ENCODE measurements at places on chromosomes 12 and 14.

DNA sequence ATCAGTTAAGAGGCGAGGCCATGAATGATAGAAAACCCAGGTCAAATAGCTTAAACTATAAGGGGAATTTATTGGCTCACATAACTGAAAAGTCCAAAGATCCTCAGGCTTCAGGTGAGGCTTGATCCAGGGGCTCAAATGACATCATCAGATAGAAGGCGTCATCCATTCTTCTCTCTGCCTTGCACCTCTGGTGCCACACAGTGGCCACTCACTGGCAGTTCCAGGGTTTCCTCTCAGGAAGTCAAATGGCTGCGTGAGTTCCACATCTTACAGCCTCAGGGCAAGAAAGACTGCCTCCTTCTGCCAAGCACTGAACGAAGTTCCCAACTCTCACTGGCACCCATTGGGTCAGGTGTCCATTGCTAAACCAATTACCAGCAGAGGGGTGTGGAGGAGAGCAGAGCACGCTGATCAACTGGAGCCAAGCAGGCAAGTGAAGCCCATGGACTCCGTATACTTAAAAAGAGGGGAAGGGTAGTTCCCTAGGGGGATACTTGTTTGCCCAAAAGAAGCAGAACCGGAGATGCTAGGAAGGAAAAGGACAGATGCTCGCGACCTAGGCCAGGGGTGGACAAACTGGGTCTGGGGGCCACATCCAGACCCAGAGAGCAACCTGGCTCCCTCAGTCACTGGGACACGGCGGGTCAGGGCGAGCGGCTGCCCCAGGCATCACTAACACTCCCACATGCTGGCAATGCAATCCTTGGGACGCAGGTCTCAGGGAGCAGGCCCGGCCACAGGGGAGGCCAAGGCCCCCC is 69.3 kb downstream of the SERPINA3 start:
- DNase-seq: peak; percentile 46

DNA sequence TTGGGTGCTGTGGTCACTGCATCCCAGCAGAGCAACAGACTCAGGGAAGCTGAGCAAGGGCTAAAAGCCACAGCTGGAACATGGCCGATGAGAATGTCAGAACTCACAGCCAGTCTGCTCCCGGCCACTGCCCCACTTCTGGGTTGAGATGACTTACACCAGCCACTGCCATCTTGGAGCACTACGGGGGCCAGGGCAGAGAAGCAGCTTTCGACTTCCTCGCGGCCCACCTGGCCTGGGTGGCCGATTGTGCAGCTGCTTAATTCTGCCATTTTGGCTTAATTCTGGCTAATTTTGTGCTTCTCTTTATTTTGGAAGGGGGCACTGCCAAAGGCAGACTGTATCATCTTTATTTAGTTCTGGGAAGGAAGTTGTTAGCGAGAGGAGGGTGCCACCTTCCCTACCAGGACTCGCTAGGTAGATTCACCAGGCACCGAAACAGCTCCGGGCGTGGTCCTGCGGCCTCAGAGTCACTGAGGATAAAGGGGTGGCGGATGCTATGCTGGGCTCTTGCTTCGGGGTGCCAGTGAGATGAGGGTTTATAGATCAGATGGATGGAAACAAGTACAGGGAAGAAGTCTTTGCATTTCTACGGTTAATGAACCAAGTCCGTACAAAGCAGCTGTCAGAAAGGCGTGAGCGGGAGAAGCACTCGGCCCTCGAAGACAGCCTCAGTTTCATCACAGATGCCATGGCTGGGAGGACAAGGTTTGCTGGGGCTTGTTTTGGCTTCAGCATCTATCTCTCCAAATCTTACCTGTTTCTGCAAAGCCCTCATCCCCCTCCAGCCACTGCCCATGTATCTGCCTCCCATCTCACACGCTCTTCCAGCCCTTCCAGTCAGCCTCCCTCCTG is 147.8 kb downstream of the PIWIL1 start:
- no peak for DNase-seq

DNA sequence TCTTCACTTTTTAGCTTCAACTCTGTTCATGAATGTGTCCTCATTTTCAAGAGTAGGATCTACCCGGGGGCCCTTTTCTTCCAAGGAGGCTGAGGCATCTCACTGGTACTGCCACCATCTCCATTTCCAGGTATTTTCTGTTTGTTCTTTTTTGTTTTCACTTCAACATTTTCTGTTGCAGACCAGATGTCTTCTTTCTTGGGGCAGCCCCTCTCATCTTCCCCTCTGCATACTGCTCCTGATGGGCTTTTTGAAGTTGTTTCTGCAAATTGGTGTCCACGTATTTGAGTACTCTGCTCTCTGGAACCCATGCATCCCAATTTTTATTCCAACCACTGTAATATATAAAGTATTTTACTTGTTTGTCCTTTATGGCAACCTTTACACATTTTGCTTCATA is 66.5 kb downstream of the LRP6 start:
- DNase-seq: no peak

DNA sequence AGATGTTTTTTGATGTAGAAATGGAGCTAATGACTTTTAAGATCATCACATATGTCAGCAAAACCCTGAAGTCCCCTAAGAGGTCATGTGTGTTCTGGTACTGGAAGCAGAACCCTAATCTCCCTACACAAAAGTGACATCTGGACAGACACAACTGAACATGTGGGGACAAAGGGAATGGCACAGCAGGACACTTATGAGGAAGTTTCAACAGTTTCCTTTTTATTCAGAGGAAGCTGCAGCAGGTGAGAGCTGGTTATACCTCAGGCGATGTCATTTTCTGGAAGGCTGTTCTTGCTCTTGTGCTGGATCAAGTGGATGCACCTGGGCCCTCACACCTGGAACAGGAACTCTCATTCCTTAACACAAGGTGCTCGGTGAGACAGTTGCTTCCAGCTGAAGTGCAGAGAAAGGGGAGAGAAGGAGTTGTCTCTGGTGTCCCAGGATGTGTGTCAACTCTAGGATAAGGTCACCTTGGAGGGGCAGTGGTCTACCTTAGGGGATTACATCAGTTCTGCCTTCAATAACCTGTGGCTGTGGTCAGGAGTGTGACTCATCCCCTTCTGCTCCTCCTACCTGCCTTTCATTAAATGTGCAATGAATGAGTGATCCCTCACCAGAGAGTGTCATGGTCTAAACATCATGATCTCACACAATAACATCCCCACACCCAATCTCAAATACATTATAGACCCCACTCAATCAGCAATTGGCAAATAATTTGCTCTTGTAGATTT is 463.4 kb downstream of the TMEM121 start:
- DNase-seq: peak; percentile 1

DNA sequence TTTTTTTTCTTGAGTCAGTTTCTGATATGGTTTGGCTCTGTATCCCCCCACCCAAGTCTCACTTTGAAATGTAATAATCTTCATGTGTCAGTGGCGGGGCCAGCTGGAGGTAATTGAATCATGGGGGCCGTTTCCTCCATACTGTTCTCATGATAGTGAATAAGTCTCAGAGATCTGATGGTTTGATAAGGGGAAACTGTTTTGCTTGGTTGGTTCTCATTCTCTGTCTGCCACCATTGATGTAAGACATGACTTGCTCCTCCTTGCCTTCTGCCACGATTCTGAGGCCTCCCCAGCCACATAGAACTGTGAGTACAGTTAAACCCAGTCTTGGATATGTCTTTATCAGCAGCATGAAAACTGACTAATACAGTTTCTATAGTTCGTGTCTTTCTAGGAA is 42.9 kb downstream of the WNK1 start:
- DNase-seq: no peak

DNA sequence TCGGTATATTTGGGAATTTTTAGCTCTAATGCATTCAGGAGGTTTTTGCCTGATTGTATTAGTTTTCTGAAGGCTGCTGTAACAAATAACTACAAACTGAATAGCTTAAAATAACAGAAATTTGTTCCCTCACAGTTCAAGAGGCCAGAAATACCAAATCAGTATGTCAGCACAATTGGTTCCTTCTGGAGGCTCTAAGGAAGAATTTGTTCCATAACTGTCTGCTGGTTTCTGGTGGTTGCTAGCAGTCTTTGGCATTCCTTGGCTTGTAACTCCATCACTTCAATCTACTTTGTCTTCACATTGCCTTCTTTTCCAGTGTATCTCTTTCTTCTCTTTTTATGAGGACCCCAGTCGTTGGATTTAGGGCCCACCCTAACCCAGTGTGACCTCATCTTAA is 21.3 kb downstream of the TMTC3 start:
- DNase-seq: no peak

- DNase-seq: no peak
Measured at GRCh38 chr14:56751471-56751870, 58.8 kb downstream of the OTX2 start.

- no peak for DNase-seq
Measured at GRCh38 chr14:39733741-39734140, 301.5 kb upstream of the FBXO33 start.

GRCh38 chr14:75968456-75968855 is 13.3 kb downstream of the TGFB3 start:
- DNase-seq: no peak

- DNase-seq: peak; percentile 92
Measured at GRCh38 chr14:65352964-65353530, 59.5 kb upstream of the FUT8 start.

- DNase-seq: peak; percentile 37
Measured at GRCh38 chr14:79586989-79587598, 624.2 kb downstream of the DIO2 start.

GRCh38 chr12:112848338-112848715 is 56.8 kb downstream of the RPH3A start:
- no peak for DNase-seq

- no peak for DNase-seq
Measured at GRCh38 chr12:6114476-6114870, 10.0 kb downstream of the VWF start.

DNA sequence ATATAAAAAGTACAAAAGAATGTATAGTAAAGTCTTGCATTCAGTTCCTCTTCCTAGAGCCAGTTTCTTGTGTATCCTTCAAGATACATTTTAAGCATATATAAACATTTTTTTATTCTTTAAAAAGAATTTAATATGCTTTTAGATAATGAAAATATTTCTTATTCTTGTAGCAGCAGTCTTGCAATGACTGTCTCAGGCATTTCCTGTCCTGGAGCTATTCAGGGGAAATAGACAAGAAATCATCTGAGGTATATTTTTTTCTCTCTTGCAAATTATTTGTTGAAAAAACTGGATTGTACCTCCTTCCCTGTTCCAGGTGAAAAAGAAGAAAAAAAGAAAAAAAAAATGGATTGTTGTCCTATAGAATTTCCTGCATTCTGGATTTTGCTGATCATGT is 17.0 kb upstream of the ERBB3 start:
- DNase-seq: no peak

DNA sequence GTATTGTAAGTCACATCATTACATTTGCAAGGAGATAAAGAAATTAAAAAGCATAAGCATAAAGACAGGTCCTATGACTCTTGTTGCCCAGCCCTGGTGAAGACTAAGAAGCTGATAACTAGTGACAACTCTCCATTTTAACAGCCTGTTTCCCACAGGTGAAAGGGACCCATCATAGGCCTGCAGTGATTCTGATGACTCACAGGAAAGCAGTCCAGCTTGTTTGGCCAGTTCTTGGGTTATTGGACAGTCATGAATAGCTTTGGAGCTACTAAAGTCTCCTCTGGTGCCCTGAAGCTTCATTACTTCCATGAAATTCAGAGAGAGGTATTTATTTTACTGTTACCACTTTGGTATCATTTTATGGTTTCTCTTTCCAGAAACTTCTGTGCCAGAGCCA is 55.5 kb upstream of the DYRK2 start:
- DNase-seq: peak; percentile 94

- peak; percentile 89 for DNase-seq
Measured at GRCh38 chr12:6943722-6944380, at the start of the genes C12orf57 and RNU7-1. TSS of gene C12orf57 (plus strand) at chr12:6944022. CDS start at chr12:6944122, 100 bp downstream. TSS of gene RNU7-1 (plus strand) at chr12:6943816.

GRCh38 chr14:96592591-96593386 is 90.6 kb downstream of the PAPOLA start:
- peak; percentile 18 for DNase-seq

GRCh38 chr14:95353664-95354063 is 34.0 kb upstream of the CLMN start:
- DNase-seq: no peak

GRCh38 chr12:128918481-128919260 is 65.4 kb downstream of the GLT1D1 start:
- no peak for DNase-seq

DNA sequence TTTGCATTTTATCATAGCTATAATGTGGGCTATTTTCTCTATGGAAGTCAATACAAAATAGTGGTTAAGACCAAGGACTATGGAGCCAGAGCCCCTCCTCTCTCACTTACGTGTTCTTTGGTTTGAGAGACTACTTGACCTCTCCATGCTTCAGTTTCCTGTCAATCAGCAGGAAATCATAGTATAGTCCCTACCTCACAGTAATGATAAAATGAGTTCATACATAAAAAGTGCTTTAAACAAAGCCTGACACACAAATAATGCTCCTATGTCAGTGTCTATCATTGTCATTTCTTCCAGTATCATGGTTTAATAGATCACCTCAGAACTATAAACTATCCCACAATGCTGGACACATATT is 90.4 kb downstream of the MED13L start:
- DNase-seq: no peak

DNA sequence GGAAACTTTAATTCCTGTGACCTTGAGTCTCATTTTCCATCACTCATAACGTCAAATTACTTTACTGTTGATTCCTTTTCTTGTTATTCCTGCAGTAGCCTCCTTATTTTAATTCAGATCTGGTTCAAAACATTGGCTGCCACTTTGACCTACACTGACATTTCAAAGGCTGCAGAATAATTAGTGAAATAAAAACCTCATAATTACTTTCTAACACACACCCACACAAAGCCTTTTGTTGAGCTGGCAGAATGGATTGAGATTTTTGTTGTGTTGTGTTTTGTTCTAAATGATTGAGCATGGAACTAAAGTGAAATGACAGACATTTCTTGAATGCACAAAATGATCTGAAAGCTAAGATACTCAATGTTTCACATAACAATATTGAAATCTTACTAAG is 507.5 kb upstream of the STXBP6 start:
- DNase-seq: no peak

DNA sequence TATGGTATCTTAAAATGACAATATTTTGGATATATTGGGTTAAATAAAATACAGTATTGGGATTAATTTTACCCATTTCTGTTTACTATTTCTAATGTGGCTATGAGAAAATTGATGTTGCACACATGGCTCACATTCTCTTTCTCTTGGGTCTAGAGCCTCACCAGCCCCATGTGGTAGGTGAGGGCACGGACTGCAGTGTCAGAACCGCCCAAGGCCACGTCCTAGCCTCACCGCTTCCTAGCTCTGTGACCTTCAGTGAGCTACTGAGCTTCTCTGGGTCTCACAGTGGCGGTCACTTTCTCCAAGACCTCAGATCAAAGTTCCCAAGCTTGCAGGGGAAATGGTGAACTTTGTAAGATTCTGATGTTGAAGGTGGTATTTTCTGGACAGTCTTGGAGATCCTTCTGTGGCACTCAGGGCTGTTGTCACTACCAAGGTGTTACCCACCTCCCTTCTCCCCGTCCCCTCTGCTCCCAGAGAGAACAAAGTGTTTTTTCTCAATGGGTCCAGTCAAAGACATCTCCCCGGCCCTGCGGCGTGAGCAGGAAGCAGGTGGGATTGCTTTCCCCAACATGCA is 87.6 kb downstream of the RIN3 start:
- DNase-seq: no peak

GRCh38 chr14:103504991-103505565 is 17.6 kb downstream of the CKB start:
- DNase-seq: no peak
